Tongue (tissue), 3 donors: ENCODE measurements at places on chromosomes 16 and 17.

- DNase-seq, result no peak
Observed at GRCh38 chr16:71847096-71847495, 1.3 kb downstream of the ATXN1L start.

DNA sequence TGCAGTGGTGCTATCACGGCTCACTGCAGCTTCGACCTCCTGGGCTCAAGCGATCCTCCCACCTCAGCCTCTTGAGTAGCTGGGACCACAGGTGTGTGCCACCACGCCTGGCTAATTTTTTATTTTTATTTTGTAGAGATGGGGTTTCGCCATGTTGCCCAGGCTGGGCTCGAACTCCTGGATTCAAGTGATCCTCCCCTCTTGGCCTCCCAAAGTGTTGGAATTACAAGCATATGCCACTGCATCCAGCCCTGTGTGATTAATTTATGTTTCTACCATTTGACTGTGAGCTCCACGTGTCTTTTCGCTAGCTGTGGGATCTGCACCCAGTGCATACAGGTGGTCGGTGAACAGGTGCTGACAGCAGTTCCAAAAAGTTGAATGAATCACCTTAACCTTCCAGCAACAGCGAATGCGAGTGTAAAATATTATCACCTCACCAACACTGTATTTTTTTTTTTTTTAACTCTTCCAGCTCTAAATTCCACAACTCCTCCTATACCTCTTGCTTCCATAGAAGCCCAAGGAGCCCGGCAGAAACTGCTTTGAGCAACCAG lies 484 bp upstream of the NUDT7 start:
- DNase-seq, result no peak

DNA sequence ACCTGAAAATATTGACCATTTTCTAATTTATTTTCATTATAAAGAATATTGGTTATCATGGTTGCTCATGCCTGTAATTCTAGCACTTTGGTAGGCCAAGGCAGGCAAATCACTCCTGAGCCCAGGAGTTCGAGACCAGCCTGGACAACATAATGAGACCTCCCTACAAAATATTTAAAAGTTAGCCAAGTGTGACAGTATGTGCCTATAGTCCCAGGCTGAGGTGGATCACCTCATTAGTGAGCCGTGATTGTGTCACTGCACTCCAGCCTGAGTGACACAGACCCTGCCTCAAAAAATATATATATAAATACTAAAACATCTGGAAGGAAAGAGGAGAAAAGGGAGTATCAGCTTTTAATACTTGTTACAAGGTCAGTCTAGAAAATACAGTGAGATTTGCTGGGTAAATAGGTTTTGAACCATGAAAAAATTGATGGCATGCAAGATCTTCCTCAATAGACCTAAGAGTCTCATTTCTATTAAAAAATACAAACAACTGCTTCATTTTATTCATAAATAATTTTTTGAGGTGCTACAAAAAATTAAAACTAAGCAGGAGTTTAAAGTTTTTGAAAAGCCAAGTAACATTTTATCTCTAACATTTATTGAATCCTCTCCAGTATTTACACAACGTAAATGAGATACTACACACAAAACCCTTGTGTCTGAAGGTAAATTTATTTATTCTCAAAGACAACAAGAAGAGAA lies 47.7 kb downstream of the TUBD1 start:
- DNase-seq, result no peak

DNA sequence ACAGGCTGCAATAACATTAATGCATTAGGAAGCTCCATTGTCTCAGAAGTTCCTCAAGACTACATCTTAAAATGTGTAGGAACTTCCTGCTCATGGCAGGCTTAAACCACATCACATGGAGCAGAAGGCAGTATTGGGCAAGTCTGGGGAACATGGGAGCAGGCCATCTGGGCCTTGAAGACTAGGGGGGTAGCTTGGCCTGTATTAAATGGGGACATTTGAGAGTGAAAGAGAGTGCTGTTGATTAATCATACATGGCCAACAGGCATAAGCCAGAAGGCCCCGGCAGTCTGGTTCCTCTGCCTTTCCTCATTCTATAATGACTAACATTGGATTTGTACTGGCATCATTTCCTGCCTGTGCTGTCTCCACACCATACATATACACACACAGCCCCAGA lies 25.2 kb upstream of the SLC5A11 start:
- no peak for DNase-seq

- DNase-seq, result no peak
Observed at GRCh38 chr17:62717589-62717855, 90.1 kb downstream of the MRC2 start.

GRCh38 chr16:49469930-49470451 lies 96.4 kb downstream of the C16orf78 start:
- no peak for DNase-seq

GRCh38 chr17:38709104-38709820 lies 4.2 kb downstream of the MLLT6 start:
- DNase-seq, result no peak

DNA sequence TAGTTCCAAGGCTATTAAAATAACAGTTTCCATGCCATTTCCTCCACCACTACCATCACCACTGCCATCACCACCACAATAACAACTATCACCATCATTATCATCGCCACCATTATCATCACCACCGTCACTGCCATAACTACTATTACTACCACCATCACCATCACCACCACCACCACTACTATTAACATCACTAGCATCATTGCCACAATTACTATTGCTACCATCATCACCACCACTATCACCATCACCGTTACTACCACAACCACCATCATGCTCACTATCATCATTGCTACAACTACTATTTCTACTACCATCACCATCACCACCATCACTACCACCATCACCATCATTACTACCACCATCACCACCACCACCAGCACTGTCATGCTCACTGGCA lies 185.9 kb upstream of the MAF start:
- no peak for DNase-seq

DNA sequence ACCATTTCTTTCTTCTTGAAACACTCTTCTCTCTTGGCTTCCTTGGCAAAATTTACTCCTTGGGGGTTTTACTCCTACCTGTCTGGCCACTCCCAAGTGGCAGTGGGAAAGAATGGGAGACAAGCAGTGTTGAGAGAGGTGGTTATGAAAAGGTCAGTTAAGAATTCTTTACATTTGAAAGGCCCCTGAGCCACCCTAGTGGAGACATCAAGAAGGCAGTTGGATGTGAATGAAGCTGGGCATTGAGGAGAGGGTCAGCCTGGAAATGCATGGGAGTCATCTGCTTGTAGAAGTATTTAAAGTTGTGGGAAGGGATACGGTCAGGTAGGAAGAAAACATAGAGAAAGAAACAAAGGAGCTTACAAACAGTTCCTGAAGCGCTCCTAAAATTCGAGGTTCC lies 42.3 kb upstream of the CCNF start:
- DNase-seq, result no peak

- peak; percentile 49 for DNase-seq
Observed at GRCh38 chr16:47461598-47462266, 601 bp downstream of the PHKB start.

DNA sequence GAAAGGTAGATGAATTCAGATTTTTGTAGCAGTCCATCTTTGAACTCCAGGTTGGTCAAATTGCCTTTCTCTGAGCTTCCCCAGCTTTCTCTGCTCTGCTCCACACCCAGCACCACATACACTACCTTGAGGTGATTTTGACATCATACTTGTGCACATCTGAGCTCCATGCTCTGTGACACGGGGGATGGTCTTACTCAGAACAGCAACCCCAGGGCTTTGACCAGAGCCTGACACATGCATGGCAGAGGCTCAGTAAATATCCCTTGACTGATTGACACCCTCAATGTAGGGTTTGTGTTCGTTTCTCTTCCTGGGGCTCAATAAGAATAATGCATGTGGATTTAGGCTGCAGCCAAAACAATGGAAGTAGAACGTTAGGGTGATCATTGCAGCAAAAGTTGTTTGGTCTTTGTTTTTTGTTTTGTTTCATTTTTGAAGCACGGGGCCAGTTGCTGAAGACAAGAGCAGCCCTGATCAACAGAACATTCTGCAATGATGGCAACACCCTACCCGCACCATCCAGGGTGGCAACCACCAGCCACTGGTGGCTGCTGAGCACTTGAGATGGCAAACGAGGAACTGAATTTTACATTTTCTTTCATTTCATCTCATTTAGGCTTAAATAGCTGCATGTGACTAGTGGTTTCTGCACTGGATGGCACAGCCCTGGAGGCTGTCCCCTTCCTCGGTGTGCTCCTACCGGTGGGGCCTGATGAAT lies 224.8 kb upstream of the TNRC6C start:
- DNase-seq, result no peak

DNA sequence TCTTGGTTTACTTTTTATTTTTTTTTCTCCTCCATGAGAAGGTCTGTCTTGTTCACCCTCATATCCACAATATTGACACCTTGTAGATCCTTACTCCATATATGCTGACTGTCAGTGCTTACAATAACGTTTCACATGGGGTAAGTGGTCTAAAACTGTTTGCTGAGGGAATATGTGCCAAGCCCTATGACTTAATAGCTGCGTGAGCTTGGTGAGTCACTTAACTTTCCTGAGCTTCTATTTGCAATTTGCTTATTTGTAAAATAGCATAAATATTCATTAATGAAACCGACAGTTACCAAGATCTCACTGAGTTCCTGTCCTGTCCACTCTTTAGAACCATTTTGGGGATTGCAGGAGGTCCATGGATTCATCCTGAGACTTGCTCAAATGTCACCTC lies 190.7 kb downstream of the CCT6B start:
- no peak for DNase-seq

GRCh38 chr16:77116856-77117255 lies 74.1 kb upstream of the MON1B start:
- no peak for DNase-seq

DNA sequence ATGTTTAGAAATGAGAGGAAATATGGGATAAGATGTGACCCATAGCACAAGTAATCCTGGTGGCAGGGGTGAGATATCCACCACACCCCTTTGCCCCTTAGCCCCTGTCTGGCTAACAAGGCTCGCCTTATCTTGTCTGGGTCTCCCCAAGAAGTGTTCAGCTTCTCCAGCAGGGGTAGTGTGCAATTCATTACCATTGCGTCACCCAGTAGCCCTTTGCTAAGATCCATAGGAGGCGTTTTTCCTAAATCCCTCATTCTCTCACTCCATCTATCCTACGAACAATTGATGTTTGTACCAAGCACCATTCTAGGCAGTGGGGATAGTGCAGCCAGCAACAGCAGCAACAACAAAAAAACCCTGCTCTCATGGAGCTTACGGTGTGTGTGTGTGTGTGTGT lies 30.8 kb downstream of the CCDC42 start:
- DNase-seq, result no peak
